Uterus (tissue), 4 donors: ENCODE measurements at places on chromosomes 12 and 14.

- no peak for DNase-seq
Observed at GRCh38 chr14:34081101-34081575, 130.3 kb upstream of the EGLN3 start.

GRCh38 chr12:3646561-3647241 is 106.2 kb downstream of the CRACR2A start:
- no peak for DNase-seq

DNA sequence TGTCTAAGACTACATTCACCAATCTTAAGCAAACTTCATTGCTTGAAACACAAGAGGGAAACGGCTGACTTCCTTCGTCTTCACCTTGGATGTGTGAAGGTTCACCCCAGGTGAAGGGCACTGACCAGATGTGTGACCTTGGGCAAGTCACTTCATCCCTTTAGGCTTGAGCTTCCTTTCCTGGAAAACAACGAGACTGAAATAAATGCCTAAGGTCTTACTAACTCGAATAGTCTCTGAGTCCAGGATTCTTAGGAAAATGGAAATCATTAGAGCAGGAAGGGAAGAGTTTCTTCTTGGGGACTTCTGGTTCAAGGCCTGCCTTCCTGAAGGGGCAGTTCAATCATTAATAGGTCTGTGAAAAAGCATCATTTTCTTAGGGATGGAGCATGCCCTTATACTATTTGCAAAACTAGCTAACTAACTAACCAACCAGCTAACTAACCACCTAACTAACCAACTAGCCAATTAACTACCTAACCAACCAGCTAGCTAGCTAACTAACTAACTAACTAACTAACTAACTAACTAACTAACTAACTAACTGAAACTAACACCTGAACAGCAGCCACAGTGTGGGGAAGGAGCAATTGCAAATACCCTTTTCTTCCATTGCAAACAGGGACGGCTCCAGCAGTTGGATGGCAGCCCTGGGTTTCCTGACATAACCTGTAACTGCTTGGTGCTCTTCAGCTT is 31.5 kb upstream of the EMP1 start:
- DNase-seq = no peak

- DNase-seq = no peak
Observed at GRCh38 chr12:27762757-27763156, 17.3 kb upstream of the KLHL42 start.

DNA sequence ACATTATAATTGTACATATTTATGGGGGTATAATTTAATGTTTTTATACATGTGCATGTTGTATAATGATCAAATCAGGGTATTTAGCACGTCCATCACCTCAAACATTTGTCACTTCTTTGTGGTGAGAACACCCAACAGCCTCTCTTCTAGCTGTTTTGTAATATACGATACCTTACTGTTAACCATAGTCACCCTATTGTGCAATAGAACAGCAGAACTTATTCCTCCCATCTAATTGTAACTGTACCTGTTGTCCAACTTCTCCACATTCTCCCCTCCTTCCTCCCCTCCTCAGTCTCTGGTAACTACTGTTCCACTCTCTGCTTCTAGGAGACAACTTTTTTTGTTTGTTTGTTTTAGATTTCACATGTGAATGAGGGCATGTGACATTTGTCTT is 197.0 kb upstream of the PKP2 start:
- no peak for DNase-seq

DNA sequence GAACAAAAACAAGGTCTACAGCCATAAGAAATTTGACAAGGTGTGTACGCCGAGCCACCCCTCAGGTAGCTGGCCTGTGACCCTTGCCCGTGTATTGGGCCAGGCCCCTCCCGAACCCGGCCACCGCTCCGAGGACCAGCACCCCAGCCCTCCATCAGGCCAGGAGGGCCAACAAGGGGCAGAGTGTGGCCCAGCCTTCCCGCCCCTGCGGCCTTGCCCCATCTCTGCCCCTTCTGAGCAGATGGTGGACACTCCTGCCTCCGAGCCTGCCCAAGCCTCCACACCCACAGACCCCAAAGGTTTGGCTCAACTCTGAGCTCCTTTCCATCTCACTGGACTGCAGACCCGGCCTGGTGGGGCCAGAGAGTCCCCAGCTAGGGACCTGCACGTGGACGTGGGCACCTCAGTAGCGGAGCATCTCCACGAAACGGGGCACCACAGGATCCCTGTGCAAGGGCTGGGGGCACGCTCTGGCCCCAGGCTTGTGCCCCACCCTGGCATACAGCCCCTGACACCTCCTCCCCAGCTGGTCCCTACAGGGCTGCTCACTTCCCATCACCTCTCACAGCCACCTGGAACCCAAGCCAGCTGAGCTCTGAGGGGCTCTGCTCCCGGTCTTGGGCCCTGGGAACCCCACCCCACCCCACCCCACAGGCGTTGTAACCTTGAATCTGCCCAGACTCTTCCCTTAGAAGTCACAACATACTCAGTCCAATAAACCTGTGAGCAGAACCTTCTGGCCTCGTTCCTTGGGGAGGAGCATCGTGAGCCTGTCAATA is 3.3 kb downstream of the P2RX2 start:
- no peak for DNase-seq

GRCh38 chr12:64608901-64609535 is 1.3 kb upstream of the RASSF3 start:
- DNase-seq = peak; percentile 45

GRCh38 chr12:38629064-38629463 is 276.3 kb downstream of the CPNE8 start:
- no peak for DNase-seq

- DNase-seq = peak; percentile 14
Observed at GRCh38 chr14:85934123-85934885, 404.4 kb downstream of the FLRT2 start.
